ENCODE measurements at places on chromosomes 4 and X.
A peak's percentile ranks its signal among the peaks of the same experiment; 100 is the strongest.

- DNase-seq: no peak
Measured at GRCh38 chr4:53704329-53704728, 113.0 kb upstream of the LNX1 start.

GRCh38 chrX:135698924-135699323, 14.5 kb upstream of the CT45A1 start:
- no peak for DNase-seq

GRCh38 chr4:185502386-185502785, 30.9 kb upstream of the CCDC110 start:
- no peak for DNase-seq

DNA sequence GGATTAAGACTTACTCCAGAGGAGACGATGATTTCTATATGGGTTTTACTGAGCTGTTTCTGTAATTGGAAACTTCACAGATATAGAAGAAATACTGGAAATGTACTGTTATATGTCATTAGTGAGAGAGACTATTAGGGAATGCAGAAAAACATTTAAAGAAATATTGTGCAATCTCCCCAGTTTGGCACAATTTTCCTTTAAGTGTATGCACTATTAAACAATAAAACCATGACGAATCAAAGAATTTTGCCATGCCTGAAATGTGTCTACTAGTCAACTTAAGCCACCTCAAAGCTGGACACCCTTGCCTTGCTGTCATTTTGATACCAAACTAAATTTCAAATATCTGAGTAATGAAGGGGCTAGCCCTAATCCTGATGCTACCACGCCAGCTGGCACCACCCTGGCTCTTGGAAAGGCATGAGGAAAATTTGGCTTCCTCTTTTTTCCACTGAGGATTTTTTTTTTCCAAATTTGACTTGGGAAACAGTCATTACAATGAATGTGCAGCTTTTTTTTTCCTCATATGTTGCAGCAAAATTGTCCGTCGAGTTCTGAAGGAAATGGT, 36.1 kb downstream of the MTTP start:
- no peak for DNase-seq

DNA sequence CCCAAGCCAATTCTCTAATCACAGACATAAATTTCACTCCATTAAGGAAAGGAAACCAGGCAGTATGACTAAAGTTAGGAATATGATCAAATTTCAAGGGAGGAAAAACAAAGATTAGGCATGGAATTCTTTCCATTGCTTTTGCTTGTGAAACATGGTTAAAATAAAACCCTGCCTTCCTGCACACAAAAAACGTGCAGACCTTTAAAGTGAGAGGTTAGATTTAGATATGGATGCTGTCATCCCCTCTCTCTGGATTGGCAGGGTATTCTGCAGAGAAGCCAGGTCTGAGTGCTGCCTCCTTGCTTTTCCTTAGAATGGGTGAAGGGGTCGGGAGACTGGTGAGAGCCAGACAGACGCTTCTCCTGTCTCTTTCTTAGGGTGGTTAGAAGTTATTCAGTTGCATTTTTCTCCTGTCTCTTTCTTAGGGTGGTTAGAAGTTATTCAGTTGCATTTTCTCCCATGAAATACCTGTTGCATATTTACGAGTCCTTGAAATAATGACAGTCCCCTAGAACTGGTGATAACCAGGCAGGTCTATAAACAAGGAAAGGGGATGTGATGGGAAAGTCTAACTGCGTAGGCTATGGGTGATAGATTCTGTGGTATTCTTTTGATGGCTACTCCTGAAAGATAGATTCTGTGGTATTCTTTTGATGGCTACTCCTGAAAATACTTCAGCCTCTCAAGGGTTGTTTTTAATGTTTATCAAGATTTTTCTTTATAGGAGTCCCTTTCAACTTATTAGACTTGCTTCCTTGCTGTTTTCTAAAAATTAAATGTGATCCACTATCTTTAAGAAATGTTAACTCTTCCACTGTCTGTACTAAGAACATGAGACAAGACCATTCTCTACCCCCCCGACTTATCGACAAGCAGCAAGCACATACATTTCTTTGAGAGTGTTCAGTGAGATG, 163.6 kb downstream of the SPRY1 start:
- DNase-seq: no peak

- no peak for DNase-seq
Measured at GRCh38 chr4:96845819-96846218, 1005.9 kb downstream of the PDHA2 start.

DNA sequence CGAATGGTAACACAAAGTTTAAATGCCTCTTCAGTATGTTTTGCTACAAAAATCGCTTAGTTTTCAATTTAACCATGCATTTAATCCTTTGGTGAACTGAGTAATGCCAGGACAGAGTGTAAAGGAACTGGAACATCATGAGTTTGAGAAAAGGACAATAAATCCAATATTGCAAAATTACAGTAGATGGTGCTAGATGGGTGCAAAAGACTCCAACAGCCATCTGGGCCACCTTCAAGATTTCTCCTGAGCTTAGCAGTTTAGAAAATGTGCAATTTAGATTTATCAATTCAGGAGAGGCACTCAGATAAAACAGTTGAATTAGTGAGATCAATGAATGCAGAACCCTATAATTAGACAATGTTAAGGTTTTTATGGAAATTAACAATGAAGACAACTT, 33.2 kb upstream of the MID1IP1 start:
- peak; percentile 49 for DNase-seq

GRCh38 chr4:151912632-151913031, 151.8 kb upstream of the GATB start:
- DNase-seq: no peak

- DNase-seq: no peak
Measured at GRCh38 chr4:22670956-22671355, 21.8 kb upstream of the GBA3 start.

DNA sequence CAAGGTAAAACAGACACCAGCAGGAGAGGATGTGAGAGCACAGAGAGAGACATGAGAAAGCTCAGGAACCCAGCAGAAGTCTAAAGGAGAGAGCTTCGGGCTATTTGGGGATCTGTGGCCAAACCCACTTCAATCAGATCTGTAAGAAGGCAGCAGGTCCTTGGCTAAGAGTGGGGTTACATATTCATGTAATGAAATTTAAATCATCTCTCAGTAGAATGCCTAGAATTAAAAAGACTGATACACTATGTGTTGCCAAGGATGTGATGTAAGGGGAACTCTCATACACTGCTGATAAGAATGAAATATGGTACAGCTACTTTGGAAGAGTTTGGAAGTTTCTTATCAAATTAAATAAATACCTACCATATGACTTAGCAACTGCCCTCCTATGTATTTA, 35.8 kb downstream of the PDE5A start:
- DNase-seq: no peak

- DNase-seq: no peak
Measured at GRCh38 chr4:145546175-145546915, 64.7 kb downstream of the SMAD1 start.

- no peak for DNase-seq
Measured at GRCh38 chr4:5996641-5997040, 21.6 kb downstream of the C4orf50 start.

GRCh38 chrX:10484683-10485247, 135.6 kb downstream of the MID1 start:
- DNase-seq: no peak

DNA sequence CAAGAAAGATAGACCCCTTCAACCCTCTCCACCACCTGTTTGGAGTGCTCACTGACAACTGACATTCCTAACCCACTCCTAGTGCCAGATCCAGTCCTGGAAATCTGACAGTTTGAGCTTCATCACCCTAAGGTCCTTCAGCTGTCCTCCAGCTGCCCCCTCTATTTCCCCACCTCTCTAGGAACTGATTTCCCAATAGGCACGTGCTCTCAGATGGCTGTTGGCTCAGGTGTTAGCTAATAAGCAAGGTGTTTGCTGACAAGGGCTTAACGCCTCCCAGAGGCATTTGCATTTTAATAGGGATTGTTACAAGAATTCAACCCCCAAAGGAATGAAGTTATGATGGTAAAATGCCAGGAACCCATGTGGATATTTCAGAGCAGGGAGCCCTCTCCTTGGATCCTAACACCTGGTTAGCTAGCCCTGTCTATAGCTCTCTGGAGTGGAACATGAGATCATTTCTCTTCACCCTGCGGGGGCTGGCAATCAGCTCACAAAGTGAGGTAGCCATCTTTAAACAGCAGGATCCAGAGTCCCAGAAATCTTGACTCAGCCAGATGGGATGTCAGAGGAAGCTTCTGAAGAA, 348.5 kb upstream of the SFRP2 start:
- no peak for DNase-seq

DNA sequence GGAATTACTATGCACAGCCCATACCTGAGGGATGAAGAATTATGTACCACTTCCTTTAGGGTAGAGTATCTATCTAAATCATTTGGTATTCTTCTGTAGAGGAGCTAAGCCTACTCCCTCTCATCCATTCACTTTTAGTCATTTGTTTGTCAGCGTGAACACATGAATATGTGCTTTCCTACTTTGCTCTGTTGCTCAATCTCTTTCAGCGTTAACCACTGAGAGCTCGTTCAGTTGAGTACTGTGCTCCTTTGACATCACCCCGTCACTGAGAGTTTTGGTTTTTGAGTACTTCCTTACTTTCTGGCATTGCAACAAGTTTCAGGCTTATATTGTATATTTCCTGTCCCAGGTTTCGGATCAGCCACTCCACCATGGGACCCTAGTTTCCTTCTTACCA, 700.6 kb downstream of the NLGN4X start:
- no peak for DNase-seq

GRCh38 chr4:84401701-84402306, 97.3 kb downstream of the NKX6-1 start:
- no peak for DNase-seq

DNA sequence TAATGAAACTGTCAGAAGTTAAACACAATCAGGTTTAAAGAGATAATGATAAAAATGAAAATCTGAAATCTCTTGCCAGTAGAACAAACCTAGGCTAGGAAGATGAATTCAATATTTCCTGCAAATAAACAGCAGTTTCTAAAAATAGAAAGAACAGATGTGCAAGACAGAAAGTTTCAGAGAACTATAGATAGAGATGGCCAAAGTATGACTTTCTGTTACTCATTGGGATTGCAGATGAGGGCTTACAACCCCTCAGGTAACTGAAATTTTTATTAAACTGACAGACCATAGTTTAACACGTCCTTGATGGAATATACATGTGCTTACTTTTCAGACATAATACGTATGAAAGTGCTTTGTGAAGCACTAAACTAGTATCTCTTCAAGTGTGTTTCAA, 82.3 kb upstream of the PPARGC1A start:
- no peak for DNase-seq

DNA sequence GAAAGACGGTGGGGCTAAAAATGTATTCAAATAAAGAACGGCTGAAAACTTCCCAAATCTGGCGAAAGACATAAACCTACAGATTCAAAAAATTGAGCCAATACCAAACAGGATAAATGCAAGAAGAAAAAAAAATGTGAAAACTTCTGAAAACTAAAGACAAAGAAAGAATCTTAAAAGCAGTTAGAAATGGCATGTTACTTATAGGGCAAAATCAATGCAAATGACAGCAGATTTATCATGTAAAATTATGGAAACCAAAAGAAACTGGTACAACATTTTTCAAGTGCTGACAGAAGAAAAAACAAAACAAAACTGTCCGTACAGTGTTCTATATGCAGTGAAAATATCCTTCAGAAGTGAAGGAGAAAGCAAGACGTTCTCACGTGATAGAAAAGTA, 239.0 kb downstream of the PDGFC start:
- DNase-seq: no peak

GRCh38 chr4:15234856-15235126, 193.0 kb upstream of the C1QTNF7 start:
- no peak for DNase-seq

DNA sequence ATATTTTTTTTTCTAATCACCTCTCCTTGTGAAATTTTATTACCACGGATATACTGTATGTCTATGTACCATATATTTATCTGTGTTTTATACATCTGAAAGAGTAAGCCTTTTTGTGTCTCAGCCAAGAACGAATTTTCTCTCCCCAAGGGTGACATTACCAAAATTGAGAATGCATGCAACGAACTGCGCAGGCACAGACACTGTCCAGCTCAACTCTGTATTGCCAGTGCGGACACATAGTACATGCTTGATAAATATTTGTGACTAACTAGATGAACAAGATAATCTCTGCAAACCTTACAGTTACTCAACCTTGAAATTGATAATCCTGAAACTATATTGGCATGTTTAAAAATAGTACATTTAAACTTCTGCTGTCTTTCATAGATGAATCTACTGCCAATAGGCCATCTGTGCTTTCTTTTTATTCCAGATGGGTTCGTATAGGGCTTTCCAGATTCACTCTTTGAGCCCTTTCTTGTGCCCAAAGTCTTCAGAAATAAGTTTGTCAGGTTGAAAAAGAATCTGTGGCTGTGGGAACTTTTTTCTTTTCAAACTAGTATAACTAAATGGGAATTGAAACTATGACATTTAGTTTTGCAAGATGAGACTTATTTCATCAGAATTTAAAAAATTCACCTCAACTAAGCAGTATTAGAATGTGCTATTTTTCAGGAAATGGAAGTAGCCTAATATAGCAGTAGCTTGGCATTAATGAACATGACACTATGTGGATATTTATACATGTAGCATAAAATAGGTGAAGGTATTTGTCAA, 38.9 kb downstream of the DTHD1 start:
- no peak for DNase-seq

GRCh38 chr4:107319386-107319785, 283.3 kb upstream of the DKK2 start:
- no peak for DNase-seq

- DNase-seq: no peak
Measured at GRCh38 chr4:15783676-15784075, 5.5 kb downstream of the CD38 start.

- DNase-seq: no peak
Measured at GRCh38 chr4:106126062-106126461, 189.9 kb downstream of the TBCK start.

DNA sequence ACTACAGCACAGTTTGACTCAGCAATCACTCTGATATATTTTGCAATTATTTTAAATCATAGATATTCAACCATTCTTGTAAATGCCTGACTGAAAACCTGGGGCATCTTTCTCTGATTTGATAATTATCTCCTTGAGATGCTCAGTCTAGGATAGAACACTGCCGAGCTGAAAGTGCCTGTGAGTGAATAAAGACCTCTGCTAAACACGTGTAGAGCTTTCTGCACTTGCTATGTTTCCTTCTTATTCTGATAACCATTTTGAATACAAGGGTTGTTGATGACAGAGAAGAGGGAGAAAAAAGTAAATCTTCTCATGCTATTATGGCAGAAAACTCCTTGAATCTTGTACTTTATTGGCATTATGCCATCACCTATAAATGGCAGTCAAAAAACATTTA, 1843.4 kb upstream of the IGFBP7 start:
- no peak for DNase-seq

DNA sequence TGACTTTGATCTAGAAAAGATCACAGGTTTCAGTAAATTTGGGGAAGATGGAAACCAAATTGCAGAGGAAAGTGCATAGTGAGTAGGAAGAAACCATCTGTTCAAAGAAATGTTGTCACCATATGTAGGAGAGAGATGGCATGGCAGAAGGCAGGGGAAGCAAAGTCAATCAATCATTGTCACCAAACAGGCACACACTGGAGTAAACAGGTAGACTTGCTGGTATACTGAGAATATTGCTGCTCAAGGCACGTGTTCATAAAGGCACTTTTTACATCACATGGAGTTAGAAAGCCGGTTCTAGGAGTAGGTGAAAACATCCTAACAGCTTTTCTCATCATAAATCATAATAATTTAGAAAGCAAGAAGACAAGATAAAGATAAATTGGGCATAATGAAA, 550.5 kb upstream of the FAT1 start:
- DNase-seq: no peak
